CD4-positive, alpha-beta T cell (primary cell): ENCODE measurements at places on chromosomes 3 and 15.

DNA sequence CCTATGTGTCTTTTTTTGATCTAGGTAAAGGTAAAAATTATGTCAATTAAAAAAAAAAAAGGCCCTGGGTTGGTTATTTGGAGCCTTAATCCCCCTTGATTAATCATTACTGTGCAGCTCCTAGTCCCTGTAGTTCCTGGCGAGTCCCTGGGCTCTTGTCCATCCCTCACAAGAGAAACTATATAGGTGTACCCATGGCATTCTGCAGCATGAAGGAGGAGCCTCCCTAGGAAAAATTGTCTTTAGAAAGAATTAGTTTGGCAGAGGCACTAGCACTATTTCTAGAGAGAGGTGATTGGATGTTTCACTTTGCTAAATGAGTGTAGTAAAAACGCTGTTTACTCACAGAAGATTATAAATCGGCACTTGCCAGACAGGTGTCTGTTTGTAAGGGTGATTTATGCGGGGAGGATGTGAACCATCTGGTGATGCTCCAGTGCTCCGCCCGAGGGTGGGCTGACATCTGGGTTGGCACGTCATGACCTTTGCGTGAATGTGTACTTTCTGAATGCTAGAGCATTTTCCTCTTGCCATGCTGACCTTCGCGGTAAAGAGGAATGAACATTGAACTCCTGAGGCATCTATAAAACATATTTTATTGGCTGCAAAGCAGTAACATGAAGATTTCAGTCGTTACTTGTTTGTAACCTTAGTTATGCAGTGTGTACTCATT, 12.6 kb downstream of the PLCL2 start:
- no peak for DNase-seq

GRCh38 chr3:15633766-15634598, 32.4 kb downstream of the BTD start:
- no peak for DNase-seq

GRCh38 chr15:69647142-69647513, 194.5 kb downstream of the RPLP1 start:
- DNase-seq = no peak

GRCh38 chr3:158169091-158169491, 59.2 kb downstream of the RSRC1 start:
- DNase-seq = no peak

DNA sequence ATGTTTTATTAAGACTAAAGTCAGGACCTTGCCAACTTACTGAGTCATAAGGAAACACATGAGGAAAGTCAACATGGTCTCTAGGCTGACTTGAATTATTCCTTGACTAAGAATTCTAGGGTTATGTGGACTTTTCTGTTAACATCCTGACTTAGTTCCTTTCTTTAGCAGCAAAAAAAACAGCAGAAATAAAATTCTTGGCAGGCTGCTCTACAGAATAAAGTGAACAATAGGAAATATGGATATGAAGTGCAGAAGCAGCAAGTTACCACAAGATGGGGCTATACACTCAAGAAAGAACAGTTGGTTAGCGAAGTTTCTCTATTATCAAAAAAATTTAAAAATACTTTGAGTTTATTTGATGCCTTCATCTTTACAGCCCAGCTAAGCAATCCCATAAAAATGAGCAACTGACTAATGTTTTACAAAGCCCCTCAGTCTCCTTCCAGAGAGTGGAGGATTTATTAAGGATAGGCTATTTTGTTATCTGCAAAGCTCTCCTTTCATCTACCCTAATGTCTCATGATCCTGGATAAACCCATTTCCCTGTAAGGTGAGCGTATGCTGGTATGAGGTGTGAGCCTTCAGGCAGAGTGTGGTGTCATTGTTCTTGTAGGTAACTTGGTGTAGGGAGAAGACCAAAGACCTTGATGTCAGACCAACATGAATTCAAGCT, 23.1 kb upstream of the MCCC1 start:
- peak; percentile 14 for DNase-seq

DNA sequence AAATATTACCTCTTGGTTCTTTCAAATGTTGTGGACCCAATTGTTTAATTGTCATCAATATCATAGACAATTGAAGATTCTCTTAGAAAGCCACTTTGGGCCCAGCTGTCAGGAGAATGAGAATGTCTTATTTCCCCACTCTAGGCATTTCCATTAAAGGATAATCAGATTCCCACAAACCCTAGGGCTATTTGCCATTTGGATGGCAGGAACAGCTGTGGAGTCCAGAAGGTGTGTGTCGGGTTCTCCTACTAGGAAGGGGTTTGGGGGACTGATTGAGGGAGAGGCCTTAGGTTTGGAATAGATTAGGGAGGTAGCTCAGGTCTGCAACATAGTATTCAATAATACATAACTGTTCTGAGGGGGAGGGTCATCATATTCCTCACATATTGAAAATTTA, 35.2 kb upstream of the PLSCR5 start:
- no peak for DNase-seq

GRCh38 chr15:55277116-55277564, 12.5 kb downstream of the RAB27A start:
- no peak for DNase-seq

DNA sequence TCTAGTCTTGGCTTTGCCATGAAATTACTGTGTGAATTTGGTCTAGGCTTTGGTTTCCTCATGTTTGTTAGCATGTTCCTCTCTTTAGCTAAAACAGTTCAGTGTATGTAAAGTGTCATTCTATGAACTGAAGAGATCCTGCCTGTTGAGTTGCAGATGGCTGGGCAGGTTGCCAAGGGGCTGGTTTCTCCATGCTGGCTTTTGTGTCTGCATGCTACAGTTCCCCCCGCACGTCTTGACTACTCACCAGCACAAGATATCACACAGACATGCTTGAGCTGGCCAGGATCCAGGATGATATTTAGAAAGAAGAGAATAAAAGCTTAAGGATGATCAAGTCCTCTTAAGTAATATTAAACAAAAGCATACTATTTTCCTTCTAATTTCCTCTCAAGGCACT, 90.2 kb downstream of the CERS3 start:
- DNase-seq = peak; percentile 7

DNA sequence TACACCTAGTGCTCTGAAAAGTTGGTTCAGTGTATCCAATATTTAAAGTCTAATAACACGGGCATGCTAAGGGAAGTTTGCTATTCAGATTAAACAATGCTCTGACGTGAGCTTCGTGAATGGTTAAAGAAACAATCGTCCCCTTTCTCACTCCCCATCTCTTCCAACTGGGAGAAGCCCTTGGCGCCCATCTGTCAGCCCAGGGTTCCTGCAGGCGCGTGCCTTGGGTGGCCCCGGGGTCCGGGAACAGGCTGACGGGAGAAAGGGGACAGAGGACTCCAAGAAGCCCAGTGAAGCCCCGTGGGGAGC, 413 bp downstream of the SEC22C start:
- no peak for DNase-seq

DNA sequence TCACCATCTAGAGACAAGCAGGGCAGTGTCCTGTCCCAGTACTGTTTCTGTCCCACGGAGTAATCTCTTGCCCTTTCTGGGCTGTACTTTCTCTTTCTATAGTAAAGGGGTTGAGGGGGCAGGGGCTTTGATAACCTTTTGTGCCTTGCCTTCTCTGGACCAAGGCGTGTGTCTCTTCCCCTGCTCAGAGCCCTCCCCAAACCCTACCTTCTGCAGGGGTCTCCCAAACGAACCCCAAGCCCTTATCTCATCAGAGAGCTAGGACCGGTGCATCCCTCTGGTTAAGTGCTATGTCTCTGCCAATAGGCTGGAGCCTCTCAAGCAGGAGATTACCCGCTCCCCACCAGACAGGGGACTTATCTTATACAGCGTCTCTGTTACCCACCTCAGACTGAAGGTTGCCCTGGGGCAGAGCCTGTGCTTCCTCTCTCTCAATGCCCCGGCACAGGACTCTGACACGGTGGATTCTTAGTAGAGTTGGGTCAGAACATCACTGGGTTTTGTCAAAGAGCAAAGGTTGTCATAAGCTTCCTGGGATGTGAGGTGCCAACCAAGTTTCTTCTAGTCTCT, 2.9 kb downstream of the PLEKHO2 start:
- DNase-seq = peak; percentile 4

GRCh38 chr3:11720917-11721411, 77.2 kb upstream of the VGLL4 start:
- DNase-seq = no peak

DNA sequence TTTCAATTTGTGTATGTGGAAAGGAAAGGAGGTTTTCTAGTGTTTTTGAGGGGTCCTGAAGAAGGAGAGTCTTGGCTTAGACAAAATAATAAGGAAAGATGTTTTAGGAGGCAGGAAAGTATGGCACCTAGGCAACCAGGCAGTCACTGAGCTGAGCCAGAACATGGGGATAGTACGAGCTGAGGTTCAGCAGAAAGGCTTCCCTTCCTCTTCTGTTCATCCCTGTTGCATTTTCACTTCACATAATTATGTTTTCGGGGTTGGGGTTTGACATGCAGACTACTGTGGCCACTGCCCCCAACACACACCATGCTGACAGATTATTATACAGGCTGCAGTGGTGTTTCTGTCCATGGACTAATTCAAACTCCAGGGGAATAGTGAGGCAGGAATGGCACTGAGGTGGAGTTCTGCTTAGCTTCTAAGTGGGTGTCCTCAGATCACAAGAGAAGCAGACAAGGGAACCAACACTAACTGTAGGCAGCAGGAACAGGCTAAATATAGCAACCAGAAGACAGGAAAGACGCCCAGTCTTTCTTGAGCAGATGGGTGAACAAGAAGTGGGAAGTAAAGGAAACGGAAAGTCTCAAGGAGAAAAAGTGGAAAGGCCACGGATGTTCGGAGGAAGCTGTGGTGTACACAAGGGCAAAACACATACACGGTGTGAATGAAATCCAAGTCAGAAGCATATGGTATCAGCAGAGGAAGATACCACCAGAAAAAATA, 305.8 kb downstream of the PLCL2 start:
- no peak for DNase-seq

GRCh38 chr3:126067959-126068358, 16.0 kb downstream of the SLC41A3 start:
- DNase-seq = no peak

GRCh38 chr3:122105626-122106025, 50.5 kb downstream of the CD86 start:
- DNase-seq = no peak

DNA sequence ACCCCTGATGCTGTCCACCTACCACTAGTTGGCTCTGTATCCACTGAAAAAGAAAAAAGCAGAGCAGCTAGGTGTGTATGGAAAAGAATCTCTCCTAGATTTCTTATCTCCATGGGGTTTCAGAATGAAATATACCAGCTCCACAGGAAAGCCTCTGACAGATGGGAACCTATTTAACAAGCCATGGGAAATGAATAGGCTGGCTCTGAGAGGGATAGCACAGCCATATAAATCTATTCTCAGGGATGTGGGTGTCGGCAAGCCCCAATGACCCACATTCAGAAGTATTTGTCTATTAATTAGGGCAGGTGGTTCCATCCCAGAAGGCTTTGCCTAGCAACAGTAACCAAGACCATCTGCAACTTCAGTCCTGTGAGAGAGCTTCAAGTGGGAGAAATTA, 694.1 kb downstream of the AGBL1 start:
- no peak for DNase-seq

- DNase-seq = no peak
These were observed 100.6 kb downstream of the KLHL25 start for GRCh38 chr15:85694091-85694490.

GRCh38 chr3:66076861-66077470, 38.2 kb upstream of the MAGI1 start:
- no peak for DNase-seq

- DNase-seq = no peak
These were observed 118.5 kb upstream of the SAMMSON start for GRCh38 chr3:69881051-69881450.

- DNase-seq = no peak
These were observed 124.8 kb downstream of the EDEM1 start for GRCh38 chr3:5312290-5312689.

DNA sequence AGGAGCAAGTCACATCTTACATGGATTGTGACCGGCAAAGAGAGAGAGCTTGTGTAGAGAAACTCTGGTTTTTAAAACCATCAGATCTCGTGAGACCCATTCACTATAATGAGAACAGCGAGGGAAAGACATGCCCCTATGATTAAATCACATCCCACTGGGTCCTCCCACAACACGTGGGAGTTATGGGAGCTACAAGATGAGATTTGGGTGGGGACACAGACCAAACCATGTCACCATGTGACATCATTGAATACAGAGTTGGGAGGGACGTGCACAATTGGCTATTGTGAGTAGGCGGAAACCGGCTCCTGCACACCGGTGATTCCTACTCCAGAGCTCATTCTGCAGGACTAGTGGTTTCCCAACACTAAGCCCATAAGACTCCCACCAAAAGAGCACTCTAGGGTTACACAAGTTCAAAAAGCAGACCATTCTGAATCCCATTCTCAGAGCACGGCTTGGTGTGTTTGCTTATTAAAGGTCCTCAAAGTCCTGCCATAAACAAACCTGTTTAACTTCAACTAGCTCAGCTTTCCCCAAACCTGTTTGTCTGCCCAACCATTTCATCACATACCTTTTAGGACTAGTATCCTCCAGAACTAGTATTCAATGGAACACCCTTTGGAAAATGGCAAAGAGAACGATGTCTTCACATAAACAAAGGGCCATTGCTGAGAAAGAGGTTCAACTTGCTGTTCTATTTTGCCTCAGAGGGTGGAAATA, 167.6 kb downstream of the TLE3 start:
- DNase-seq = no peak

DNA sequence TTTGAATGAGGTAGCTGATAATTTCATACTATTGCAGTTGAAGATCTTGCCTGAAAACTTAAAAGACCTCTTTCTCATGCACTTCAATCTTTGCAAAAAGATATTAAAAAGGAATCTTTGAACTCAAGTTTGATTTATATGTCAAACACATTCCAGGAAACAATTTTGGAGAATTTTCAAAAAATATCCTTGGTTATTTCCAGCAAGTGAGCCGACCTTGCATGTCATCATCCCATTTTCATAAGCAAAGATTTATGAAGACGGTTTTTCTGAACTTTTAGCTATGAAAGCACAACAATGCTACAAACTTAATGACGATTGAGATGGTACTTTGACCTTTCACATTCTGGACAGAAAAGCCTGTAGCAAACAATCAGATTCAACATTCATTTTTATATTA, 95.6 kb downstream of the RFX7 start:
- DNase-seq = no peak

DNA sequence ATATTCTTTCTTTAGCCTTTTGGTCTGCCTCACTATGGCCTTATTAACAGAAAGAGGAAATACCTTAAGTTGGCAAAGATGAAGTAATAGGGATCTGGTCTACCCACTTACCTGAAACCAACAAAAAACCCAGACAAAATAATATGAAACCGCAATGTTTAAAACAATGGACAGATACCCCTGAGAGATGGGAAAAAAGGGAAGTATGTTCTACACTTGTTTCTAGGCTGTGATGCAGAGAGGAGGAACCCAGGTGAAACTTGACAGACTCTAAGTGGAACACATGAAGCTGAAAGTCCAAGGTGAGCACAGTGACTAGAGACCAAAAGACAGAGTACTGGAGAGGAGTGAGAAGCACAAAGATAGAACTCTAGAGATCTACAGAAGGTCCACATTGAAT, 78.4 kb downstream of the NR2E3 start:
- no peak for DNase-seq

GRCh38 chr15:66895794-66896453, 169.5 kb upstream of the SMAD3 start:
- DNase-seq = no peak

DNA sequence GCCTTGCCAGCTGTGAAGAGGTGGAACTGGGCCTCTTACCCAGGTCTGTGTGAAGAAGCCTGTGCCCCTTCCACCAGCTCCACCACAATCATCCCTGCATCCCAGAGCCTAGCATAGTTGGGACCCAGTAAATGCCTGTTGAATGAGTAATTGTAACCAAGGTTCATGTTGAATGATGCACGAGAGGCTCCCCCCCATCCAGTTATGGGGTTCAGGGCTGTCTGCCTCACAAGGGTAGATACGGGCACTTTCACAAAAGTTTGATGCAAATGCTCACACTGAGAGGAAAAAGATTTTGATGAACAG, 29.5 kb upstream of the TSEN2 start:
- no peak for DNase-seq
